HT-29 (cell line): ENCODE measurements at places on chromosomes 4 and X. TPM values are rescaled to one million over a fixed set of nuclear protein-coding genes. Genes with fewer than 3 reads are reported as not detected.

ENOPH1 gene
- total RNA-seq, result 67.9 and 74.9 TPM in 2 replicates

NAP1L5 gene
- 1.8 and 2.0 TPM in 2 replicates for total RNA-seq

SH3D19 gene
- total RNA-seq, result 21.5 and 41.2 TPM in 2 replicates

TMEM47 gene
- not detected in 2 replicates for total RNA-seq

TECRL gene
- total RNA-seq, result not detected in 2 replicates

SPANXC gene
- total RNA-seq, result not detected in 2 replicates

MTNR1A gene
- total RNA-seq, result not detected in 2 replicates

KCTD8 gene
- not detected in 2 replicates for total RNA-seq

BGN gene
- 14.0 and 23.2 TPM in 2 replicates for total RNA-seq

TMEM271 gene
- total RNA-seq, result not detected in 2 replicates

F9 gene
- total RNA-seq, result not detected in 2 replicates

NR3C2 gene
- 1.4 and 2.5 TPM in 2 replicates for total RNA-seq

SOWAHD gene
- 1.0 TPM in 1 of 2 replicates, not detected in the other for total RNA-seq

POLN gene
- total RNA-seq, result 0.31 and 0.71 TPM in 2 replicates

DNA sequence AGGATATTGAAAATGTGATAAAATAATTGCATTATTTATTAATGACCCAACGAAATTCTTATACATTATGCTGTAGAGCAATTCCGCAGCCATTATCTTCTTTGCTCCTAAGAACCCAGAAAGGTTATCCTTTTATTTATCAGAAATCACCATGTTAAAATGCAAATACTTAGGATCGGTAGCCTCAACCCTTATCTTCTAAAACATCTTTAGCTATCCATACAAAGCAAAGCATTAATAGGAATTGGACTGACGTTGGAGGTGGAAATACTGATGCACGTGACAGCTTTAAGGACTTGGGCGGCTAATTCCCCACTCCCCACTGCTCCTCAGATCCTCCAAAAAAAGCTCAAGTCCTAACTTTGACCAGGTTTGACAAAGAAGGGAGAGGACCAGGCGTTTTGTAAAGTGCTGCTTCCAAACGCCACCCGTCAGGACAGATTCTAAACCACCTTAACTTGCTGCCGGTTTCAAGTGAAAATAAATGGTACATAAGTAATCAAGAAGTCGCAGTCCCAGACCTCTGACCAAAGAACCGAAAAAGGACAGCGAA lies 539 bp upstream of the SPCS3 start:
- no peak for DNase-seq

DNA sequence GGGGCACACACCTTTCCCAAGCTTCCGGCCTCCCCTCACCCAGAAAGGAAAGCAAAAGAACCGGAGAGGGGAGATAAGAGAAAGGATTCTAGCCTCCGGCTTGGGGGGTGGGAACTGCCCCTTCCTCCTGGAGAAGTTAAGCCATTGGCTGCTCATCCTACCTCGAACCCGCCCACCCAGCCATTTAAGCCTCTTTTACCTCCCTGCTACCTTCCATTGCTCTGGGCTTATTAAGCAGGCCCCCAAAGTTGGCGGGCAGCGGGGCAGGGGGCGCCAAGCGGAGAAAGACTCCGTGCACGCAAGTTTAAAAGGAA lies 2.3 kb downstream of the MAML3 start:
- DNase-seq, result peak; percentile 95

- DNase-seq, result no peak
Observed at GRCh38 chr4:155741546-155741945, 17.3 kb upstream of the GUCY1B1 start.

DNA sequence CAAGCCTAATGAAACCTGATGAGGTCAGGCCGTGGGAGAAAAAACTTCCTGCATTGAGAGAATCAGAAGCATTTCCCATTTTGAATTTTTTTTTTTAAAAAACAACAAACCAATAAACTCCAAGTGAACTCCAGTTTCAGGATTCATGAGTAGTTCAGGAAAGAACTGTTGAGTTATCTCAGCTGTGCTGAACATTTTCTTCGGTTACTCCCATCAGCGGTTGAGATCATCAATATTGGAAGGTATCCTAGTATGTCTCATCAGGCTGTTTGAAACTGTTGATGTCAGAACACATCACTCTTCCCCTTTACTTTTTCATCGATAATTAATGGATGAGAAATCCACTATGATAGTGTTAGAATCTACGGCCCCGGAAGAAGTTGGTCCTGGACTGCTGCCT lies 82.4 kb upstream of the ADGRG2 start:
- no peak for DNase-seq

DNA sequence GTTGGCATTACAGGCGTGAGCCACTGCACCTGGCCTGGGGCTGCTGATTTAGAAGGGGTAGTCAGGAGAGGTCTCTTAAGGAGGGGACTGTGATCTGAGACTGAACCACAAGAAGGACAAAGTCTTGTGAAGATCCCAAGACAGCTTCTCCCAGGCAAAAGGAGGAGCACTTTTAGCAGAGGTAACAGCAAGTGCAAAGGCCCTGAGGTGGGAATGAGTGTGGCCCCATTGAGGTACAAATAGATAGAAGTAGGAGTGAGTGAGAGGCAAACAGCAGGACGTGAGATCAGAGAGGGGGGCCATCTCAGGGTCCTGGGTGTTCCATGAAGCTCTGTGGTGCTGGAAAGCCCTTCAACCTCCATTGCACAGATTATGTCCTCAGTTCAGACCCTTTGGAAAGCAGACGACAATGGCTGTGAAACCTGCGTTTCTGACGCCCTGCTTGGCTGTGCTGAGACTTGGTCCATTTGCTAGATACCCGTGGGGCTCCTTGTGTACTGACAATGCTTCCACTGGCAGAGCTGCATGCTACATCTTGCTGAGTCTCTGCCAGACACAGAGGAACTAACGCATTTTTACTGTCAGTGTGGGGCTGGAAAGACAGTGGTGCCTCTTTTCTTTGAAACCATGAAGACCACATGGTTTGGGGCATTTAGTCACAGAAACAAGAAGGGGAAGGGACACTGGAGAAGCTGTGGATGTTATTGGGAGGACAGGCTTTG lies 1.3 kb upstream of the CCKAR start:
- no peak for DNase-seq

GRCh38 chr4:80186676-80187075 lies 10.6 kb upstream of the PRDM8 start:
- no peak for DNase-seq

GRCh38 chr4:112130906-112131305 lies 14.3 kb upstream of the FAM241A start:
- no peak for DNase-seq

GRCh38 chrX:132594129-132594528 lies 105.3 kb upstream of the MBNL3 start:
- DNase-seq, result no peak

GRCh38 chr4:138393886-138394610 lies 151.9 kb upstream of the SLC7A11 start:
- DNase-seq, result no peak

- DNase-seq, result no peak
Observed at GRCh38 chr4:173526027-173526482, 4.0 kb downstream of the HAND2 start.

GRCh38 chrX:39869846-39870601 lies 227.7 kb downstream of the BCOR start:
- DNase-seq, result no peak

GRCh38 chr4:108314900-108315589 lies 146.3 kb upstream of the LEF1 start:
- no peak for DNase-seq

DNA sequence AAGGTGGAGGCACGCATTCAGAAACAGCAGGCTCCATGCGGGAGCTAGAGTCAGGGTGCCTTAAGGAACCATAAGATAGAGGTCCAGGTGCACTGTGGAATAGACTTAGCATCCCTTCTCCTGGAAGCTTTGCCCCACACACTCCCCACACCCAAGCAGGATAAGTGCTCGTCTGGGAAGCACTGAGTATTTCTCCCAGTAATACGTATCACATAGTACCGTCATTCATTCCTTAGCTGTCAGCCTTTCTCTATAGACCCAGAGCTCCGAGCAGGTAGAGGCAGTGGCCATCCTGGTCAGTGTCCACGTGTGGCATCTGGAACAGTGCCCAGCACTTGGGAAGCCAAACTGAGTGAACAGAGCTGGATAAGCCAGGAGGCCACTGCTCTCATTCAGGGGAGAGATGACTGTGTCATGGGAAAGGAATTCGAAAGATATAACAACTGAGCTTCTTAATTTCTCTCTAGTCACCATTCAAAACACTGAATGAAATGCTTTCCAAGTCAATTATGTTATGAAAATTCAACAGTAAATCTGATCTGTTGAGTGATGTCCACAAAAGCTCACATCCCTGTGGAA lies 9.9 kb downstream of the APBB2 start:
- peak; percentile 30 for DNase-seq

- no peak for DNase-seq
Observed at GRCh38 chr4:40547789-40548132, 81.9 kb downstream of the RBM47 start.

DNA sequence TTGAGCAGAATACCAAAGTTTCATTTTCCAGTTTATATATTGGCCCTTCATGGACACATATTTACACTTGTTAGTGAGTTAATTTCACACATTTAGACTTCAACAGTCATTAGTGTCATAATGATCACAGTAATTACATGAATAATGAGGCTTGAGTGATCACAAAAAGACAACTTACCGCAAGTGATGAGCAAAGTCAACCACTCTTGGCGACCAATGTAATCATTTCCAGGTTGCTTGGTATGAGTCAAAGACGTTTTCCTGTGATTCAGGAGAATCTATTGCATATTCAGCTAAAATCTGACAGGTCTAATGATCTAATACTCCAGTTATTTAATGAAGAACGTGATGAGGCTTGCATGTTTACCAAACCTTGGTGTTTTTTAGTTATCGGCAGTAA lies 407.9 kb upstream of the TENM3 start:
- no peak for DNase-seq

GRCh38 chr4:111854494-111855087 lies 290.7 kb upstream of the FAM241A start:
- DNase-seq, result peak; percentile 44

DNA sequence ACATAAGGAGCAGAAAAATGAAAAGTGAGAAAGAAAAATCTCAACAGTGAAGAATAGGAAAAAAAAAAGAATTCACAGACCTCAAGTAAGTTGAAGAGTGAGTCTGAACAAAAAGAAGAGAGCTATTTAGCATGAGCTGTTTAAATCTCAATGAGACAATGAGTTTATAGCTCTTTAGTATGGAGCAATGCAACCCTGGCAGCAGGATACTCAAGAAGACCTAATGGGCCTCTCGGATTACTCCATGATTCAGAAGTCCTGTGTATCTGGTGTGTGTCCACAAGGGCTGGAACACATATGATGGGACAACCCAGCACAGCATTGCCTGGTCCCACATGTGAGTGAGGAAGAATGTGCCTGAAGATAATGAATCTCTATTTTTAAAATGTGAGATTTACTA lies 563.1 kb upstream of the INTU start:
- no peak for DNase-seq

DNA sequence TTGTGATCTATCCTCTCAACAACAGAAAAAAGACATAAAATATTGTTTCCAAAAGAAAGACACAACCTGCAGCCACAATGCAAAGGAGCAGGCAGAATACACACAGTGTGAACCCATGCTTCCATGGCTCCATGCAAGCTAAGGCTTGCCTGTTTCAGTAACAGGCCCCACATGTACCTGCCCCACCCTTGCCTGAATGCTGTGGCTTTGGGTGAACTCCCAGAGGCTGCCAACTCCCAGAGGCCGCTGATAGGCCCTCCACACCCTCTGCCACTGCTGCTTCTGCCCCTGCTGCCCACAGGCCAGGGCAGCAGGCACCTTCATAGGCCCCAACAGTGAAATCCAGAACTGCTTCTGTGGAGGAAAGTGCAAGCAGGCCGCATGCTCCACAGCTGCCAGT lies 313.9 kb downstream of the CHIC1 start:
- DNase-seq, result no peak

DNA sequence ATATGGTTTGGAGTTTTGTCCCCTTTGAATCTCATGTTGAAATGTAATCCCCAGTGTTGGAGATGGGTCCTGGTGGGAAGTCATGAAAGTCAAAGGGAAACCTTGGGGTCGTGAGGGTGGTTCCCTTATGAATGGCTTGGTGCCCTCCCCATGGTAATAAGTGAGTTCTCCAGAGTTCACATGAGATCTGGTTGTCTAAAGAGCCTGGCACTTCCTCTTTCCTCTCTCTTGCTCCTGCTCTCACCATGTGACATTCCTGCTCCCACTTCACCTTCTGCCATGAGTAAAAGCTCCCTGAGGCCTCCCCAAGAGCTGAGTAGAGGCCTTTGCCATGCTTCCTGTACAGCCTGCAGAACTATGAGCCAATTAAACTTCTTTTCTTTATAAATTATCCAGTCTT lies 5.5 kb upstream of the IL15 start:
- DNase-seq, result no peak

- no peak for DNase-seq
Observed at GRCh38 chr4:94365304-94365703, 22.7 kb upstream of the HPGDS start.

- DNase-seq, result no peak
Observed at GRCh38 chrX:79065696-79066095, 78.8 kb upstream of the GPR174 start.

GRCh38 chr4:164542431-164542830 lies 211.5 kb upstream of the SMIM31 start:
- no peak for DNase-seq

DNA sequence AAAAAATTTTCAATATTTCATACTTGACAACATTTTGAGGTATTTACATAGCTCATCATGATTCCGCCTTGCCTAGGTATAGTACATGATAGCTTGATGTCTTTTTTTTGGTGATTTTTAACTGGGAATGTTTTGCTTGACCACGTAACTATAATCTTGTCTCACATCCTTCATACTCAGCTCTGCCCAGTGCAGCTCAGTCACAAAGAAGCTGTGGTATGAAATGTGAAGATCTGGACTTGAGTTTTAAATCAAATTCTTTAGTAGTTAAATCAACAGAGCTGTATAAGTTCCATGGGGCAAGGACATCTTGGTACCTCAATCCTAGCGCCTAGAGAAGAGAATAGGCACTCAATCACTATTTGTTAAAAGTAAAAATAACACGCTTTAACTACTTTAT lies 276.3 kb upstream of the DKK2 start:
- DNase-seq, result no peak
